ENCODE measurements at places on chromosomes 13 and 19.
A peak's percentile ranks its signal among the peaks of the same experiment; 100 is the strongest.

GRCh38 chr19:35519291-35519690 lies 5.8 kb upstream of the DMKN start:
- no peak for DNase-seq

- DNase-seq: no peak
Observed at GRCh38 chr13:27967736-27968315, 1.3 kb downstream of the CDX2 start.

DNA sequence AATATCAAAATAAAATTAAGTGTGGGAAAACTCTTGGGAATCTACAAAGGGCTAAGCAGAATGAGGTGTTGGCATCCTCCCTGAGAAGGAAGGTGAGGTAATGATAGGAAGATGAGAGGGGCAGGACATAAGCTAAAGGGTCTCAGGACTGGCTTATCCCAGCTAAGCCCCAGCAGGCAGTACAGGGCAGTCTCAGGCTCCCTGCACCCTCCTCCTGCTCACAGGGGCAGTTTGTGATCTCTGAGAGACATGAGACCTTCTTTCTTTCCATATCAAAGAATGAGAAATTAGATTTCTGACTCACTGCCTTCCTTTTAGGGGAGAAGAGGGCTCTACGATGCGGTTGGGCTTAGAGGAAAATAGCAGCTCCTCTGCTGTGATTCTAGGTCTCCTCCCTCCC lies 571.0 kb downstream of the IRS2 start:
- no peak for DNase-seq

DNA sequence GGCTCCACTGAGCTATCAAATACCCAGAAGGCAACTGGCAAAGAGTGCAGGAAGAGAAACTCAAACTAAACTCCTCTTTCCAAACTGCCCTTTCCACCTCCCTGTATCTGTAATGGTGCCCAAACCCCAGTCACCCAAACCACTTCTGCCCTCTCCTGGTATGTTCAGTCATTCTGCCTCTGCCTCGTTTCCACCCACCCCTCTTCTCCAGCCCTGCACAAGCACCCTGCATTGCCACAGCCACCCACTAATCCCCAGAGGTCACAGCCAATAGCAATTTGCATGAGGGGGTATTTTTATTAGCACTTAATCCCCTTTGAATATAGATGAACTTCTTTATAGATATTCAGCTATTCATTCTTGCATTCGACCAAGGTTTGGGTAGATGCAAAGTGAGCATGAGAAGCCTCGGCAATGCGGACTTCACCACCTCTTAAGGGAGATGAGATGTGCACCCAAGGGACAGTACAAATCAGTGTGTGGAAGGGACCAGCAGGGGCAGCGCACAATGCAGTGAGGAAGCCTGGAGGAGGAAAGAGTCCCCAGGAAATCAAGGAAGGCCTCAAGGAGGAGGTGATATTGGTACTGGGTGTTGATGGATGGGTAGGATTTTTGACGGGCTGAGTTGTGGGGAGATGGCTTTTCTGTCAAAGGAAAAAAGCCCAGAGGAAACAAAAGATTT lies 12.4 kb downstream of the TMEM272 start:
- DNase-seq: peak; percentile 65

GRCh38 chr13:57632276-57633140 lies 964 bp downstream of the PCDH17 start:
- DNase-seq: peak; percentile 16

- no peak for DNase-seq
Observed at GRCh38 chr19:40960062-40960685, 30.9 kb upstream of the CYP2B6 start.

DNA sequence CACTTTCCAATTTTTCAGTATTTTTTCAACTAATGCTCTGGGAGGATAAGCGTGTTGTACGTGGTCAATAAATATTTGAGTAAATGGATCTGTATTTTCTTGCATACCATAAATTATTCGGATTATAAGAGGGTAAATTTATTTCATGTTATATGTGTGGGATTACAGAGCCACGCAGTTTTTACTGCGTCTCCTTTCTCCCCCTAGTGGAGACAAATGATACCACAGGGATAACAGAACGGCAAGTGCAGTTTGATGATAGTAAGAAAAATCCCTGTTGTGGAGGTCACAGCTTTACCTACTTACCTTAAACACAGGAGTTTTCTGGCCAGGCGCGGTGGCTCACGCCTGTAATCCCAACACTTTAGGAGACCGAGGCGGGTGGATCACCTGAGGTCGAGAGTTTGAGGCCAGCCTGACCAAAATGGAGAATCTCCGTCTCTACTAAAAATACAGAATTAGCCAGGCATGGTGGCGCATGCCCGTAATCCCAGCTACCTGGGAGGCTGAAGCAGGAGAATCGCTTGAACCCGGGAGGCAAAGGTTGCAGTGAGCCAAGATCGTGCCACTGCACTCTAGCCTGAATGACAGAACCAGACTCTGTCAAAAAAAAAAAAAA lies 16.8 kb downstream of the MBD3L2B start:
- DNase-seq: peak; percentile 49

DNA sequence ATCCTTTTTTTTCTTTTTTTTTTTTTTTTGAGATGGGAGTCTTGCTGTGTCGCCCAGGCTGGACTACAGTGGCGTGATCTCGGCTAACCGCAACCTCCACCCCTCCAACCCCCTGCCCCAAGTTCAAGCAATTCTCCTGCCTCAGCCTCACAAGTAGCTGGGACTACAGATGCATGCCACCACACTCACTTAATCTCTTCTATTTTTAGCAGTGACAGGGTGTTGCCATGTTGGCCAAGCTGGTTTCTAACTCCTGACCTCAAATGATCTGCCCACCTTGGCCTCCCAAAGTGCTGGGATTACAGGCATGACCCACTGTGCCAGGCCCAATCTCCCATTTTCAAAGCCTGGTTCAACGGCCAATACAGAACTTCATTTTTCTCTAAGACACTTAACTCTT lies 9.1 kb downstream of the FOXO1 start:
- DNase-seq: no peak

DNA sequence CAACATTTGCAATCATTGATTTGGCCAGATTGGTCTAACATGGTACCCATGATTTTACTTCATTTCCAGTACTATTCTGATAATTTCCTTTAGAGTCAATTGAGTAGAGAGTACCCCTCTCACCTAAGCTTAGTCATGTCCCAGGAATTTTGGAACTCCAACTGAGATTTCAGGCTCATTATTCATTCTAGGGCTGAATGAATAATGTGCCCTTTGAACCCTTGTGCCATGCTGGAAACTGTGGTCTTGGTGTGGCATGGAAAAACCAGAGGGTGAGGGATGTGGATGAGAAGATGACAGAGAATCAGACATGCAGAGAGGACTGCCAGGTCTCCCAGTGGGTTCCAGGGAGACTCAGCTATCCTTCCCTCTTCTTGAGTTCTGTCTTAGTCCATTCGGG lies 30.2 kb downstream of the ITM2B start:
- no peak for DNase-seq
